ENCODE measurements at places on chromosomes 3 and 15. TPM values are rescaled to one million over a fixed set of nuclear protein-coding genes. Genes with fewer than 3 reads are reported as not detected.

The FETUB gene
- not detected for total RNA-seq

The CLDN16 gene
- total RNA-seq: 0.39 TPM

The DPPA4 gene
- not detected for total RNA-seq

The EPHB3 gene
- total RNA-seq: not detected

The PRICKLE2 gene
- 0.84 TPM for total RNA-seq

The ECE2 gene
- not detected for total RNA-seq

The ITGB5 gene
- total RNA-seq: 190 TPM

The GRM2 gene
- total RNA-seq: not detected

The NME9 gene
- not detected for total RNA-seq

The CCR5 gene
- total RNA-seq: not detected

The TERC gene
- total RNA-seq: 146 TPM

The WDR73 gene
- 13.6 TPM for total RNA-seq

The ZNF774 gene
- total RNA-seq: 0.87 TPM

The HDGFL3 gene
- total RNA-seq: 56.0 TPM

The CFAP91 gene
- 0.20 TPM for total RNA-seq
